ENCODE measurements at places on chromosomes 6 and 20. TPM values are rescaled to one million over a fixed set of nuclear protein-coding genes. Genes with fewer than 3 reads are reported as not detected.

DNA sequence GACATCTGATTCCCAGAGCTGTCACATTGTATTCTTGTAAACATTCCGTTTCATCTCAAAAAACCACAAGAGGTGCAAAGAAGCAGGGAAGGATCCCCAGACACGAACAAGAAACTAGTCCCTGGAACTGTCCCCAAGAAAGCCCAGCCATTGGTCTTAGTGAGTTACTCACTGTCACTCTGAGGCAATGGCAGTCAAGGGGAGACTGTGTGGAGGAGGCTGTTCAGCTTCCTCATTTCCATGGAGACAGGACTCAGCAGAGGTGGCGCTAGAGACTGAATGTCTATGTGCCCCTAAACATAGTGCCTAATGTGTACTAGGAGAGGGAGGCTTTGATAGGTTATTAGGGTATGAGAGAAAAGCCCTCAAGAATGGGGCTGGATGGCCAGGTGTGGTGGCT lies 11.1 kb downstream of the ULBP1 start:
- H3K4me3 ChIP-seq: no peak overlapping the region
- H3K4me1 ChIP-seq: no peaks in the 10 kb centered on the region
- peaks cover 24% of the 10 kb centered on the region for H3K27me3 ChIP-seq
- no peak overlapping the region for H3K27ac ChIP-seq
- no peak for DNase-seq
- H3K36me3 ChIP-seq: no peaks in the 10 kb centered on the region

DNA sequence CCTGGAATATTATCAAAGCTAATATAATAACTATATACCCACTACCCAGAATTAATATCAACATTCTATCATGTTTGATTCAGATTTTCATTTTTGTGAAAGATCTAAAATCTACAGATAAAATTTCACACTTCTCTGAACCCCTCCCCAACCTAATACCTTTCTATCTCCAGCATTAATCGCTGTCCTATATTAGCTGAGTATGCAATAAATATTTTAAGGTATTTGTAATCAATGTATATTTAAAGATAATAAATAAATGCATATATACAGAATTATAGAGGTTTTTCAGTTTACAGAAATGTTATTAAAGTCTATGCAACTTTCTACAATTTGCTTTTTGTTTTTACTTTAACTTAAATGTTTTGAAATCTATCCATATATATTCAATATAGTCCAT lies 156.7 kb upstream of the NRSN1 start:
- H3K4me1 ChIP-seq: no peaks in the 10 kb centered on the region
- no peaks in the 10 kb centered on the region for H3K27me3 ChIP-seq
- DNase-seq: no peak

DNA sequence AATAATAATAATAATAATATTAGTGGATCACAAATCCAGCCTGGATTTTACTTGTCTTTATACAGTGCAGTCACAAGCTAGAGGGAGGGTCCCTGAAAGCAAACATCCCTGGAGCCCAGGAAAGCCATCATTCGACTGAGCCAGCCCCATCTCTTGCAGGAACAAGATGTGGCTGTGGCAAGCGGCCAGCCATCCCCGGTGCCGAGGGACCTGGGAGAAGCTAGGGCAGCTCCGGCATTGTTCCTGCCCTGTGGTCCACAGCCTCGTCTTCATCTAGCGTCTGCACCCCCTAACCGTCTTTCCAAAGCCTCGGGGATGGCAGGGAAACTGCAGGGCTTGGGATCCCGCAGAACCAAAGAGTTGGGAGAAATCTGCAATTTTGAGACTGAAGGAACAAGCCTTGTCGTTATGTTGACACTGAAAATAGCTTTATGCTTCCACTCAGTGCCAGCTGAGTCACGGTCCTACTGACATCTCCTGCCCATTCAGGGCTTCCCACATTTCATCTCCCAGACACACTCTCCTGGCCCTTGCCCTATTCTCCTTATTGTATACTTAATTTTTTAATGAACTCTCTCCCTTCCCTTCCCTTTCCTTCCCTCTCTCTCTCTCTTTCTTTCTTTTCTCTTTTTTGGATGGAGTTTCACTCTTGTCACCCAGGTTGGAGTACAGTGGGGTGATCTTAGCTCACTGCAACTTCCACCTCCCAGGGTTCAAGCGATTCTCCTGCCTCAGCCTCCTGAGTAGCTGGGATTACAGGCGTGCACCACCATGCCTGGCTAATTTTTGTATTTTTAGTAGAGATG lies 62.5 kb upstream of the ZNFX1 start:
- no peak overlapping the region for H3K4me3 ChIP-seq
- H3K27ac ChIP-seq: no peak overlapping the region
- H3K36me3 ChIP-seq: no peaks in the 10 kb centered on the region
- peaks cover 3% of the 10 kb centered on the region for H3K27me3 ChIP-seq
- DNase-seq: no peak
- H3K4me1 ChIP-seq: no peaks in the 10 kb centered on the region

Gene MYCT1
- total RNA-seq: 18.0 TPM

GRCh38 chr6:43744491-43744890 lies 25.5 kb upstream of the VEGFA start:
- no peaks in the 10 kb centered on the region for H3K36me3 ChIP-seq
- no peaks in the 10 kb centered on the region for H3K27me3 ChIP-seq
- H3K4me1 ChIP-seq: no peaks in the 10 kb centered on the region
- no peak overlapping the region for H3K27ac ChIP-seq

DNA sequence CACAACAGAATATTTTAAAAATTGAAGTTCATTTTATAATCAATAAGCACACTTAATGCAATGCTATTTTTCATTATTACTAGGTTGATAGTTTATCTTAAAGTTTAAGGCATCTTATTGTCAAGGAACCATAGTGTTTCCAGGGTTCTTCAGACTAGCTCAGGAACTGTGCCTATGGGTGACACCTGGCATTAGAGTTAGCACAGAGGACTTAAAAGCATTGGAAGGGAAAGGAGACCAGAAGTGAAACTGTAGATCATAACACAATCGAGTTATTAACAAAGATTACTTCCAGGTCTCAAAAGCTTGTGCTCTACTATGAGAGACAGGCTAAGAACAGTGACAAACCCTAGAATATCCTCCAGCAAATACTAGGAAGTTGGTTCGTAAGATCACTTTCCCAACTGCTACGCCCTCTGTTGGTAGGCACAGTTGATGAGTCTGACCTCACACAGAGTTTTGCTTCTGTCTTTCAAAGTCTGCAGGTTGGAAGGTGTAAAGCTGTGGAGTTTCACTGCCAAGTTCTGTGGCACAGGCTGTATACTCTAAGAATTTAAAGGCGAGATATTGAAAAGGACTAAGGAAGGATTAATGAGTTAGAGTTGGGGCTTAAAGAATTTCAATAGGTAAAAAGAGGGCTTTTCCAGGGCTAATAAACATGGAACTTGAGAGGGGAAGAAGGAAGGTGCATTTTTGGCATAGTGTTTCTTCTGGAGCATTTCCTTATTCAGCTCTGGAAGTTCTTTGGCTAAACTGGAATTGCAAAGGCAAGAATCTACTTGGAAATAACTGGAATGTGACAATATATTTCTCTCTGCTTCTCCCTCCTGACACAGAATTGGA lies 531.3 kb upstream of the JAG1 start:
- DNase-seq: peak; percentile 48
- H3K36me3 ChIP-seq: no peaks in the 10 kb centered on the region
- H3K4me3 ChIP-seq: no peak overlapping the region
- H3K27me3 ChIP-seq: no peaks in the 10 kb centered on the region

- no peak overlapping the region for H3K27ac ChIP-seq
- H3K4me1 ChIP-seq: no peaks in the 10 kb centered on the region
- no peaks in the 10 kb centered on the region for H3K27me3 ChIP-seq
- H3K4me3 ChIP-seq: no peak overlapping the region
- no peak for DNase-seq
Measured at GRCh38 chr6:68239034-68239433, 396.0 kb upstream of the ADGRB3 start.
